Right renal pelvis (tissue), 4 donors: ENCODE measurements at places on chromosomes 11 and 22.

- DNase-seq = no peak
Observed at GRCh38 chr22:44369293-44369661, 56.5 kb upstream of the SHISAL1 start.

DNA sequence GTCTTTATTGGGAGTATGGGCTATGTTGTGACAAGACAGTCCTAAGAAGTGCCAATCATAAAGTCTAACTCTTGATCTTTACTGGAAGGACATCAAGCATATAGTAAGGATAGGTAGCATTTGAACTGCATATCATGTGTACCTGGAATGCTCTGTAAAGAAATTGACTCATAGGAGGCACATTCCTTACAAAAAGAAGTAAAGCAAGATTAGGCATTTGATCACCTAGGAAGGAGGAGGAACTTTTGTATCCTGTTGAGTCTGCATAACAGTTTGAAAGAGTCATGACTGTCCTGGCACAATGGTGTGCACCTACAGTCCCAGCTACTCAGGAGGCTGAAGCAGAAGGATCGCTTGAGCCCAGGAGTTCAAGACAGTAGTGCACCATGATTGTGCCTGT is 42.2 kb upstream of the DNAJB7 start:
- DNase-seq = no peak

- DNase-seq = no peak
Observed at GRCh38 chr11:126857860-126858808, 142.4 kb downstream of the KIRREL3 start.

DNA sequence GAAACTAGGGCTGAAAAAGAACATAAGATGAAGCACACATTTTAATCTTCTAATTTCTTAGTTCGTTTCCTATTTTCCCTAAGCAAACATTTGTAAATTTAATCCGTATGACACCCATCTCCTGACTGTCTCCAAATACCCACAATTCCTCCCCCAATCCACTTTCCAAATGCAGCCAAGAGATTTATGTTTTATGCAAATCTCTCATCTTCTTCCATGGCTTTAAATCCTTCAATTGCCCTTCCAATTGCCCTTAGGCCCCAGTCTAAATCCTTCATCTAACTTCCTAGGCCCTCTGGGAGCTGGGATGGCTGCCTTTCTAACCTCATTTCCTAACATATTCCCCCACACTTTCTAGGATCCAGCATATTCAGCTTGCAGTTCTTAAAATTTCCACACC is 18.0 kb upstream of the POU2AF1 start:
- DNase-seq = no peak

DNA sequence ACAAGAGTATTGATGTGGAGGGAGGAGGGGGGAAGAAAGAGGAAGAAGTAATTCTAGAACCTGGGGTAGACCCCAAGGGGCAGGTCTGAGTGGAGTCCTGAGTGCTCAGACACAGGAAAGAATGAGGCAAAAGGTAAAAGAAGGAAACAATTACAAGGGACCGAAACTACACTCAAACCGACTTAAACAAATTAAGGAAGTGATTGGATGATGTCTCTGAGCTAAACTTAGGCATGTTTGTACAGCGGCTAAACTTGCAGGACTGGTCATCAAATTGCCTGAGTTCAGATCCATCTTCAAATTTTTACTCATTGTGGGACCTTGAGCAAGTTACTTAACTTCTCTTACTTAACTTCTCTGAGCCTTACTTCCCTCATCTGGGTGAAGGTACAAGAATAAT is 86.3 kb upstream of the LRRC55 start:
- no peak for DNase-seq

- no peak for DNase-seq
Observed at GRCh38 chr11:46457659-46458424, 66.3 kb upstream of the CHRM4 start.

GRCh38 chr11:69310934-69311766 is 17.2 kb downstream of the MYEOV start:
- DNase-seq = no peak

- no peak for DNase-seq
Observed at GRCh38 chr11:12705874-12706273, 31.7 kb downstream of the TEAD1 start.

GRCh38 chr11:62553839-62554361 is 7.3 kb upstream of the AHNAK start:
- no peak for DNase-seq

DNA sequence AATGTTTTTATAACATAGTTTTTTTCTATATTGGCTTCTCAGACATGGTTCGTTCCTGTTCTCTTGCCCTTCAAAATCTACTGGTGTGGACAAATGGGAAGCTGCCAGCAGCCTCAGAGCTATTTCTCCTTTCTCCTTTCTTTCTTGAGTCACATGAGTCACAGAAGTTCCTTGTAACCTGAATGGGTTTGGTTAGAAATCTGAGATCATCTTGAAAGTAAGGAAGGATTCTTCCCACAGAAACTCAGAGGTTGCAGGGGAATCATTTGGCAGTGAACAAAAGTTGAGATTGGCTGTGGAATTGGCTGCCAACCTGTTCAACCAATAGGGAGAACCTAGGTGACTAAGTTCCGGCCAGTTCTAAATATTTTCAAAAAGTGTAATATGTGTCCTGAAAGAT is 12.5 kb downstream of the PLET1 start:
- DNase-seq = no peak

GRCh38 chr22:41845380-41846267 is 12.7 kb downstream of the SREBF2 start:
- DNase-seq = no peak

GRCh38 chr22:46079861-46080821 is 70.2 kb upstream of the PPARA start:
- no peak for DNase-seq

DNA sequence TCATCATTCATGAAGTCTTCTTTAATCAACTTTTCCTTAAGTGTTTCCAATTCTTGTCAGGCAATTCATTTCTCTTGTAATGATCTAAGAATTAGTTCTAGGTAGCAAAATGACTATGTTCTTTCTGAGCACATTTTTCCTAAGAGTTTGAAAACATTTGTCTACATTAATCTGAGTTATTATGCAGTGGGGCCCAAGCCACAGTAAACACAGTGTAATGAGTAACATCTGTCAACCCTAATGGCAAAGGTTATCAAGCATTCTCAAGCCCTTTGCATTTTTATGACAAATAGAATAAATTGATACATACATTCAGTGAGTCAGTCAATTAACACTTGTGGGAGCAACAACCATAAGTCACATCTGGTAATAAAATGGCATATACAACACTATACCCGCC is 106.7 kb upstream of the ZC3H12C start:
- DNase-seq = no peak

GRCh38 chr11:77205467-77206263 is 77.6 kb downstream of the MYO7A start:
- DNase-seq = no peak

- DNase-seq = no peak
Observed at GRCh38 chr22:38180841-38181452, 683 bp downstream of the PLA2G6 start.

GRCh38 chr22:30885001-30885366 is 83.6 kb downstream of the MORC2 start:
- DNase-seq = no peak

GRCh38 chr11:77821349-77821851 is 456 bp downstream of the AAMDC start:
- peak; percentile 23 for DNase-seq

- no peak for DNase-seq
Observed at GRCh38 chr11:18890615-18891014, 48.6 kb downstream of the MRGPRX1 start.

GRCh38 chr22:27913162-27913741 is 5.8 kb downstream of the PITPNB start:
- no peak for DNase-seq

GRCh38 chr22:17130199-17130598 is 9.0 kb upstream of the TMEM121B start:
- DNase-seq = no peak

- no peak for DNase-seq
Observed at GRCh38 chr11:57500926-57501325, 14.6 kb downstream of the SLC43A1 start.

DNA sequence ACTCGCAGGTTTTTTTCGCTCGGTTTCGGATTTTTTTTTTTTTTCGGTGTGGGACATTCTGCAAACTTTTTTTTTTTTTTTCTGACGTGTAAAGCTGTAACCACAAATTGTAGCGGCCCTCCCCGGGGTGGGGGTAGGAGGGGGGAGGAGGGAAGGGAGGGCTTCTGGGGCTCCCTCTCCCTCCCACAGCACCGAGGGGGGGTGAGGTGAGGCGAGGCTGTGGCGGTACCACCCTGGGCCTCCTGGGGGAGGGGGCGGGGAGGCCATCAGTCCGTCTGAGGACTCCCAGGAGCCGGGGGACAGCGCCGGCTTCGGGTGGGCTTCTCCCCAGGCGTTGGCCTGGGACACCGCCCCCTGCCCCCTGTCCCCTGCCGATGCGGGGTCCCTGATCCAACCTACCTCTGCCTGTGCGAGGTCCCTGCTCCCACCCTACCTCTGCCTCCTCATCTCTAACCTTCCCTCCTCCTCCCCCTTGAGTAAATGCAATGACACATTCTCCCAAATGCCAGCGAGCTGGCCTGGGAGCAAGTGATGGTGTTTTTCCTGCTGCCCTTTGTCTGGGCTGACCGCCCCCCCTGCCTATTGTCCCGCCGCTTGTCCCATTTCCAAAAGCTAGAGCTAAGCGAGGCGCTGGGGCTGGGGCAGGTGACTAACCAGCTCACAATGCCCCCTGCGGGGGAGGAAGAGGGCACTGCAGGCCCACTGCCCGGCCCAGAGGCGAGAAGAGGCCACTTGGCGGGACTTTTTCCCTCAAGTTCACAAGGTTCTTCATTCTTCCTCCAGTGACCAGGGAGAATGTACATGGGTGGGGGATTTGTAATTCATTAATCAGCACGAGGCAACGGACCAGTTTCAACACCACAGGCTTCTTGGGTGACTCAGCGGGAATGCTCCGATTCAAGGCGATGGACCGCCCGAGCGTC is 511 bp upstream of the CLCF1 start:
- no peak for DNase-seq

- DNase-seq = no peak
Observed at GRCh38 chr11:71525938-71526495, 1.1 kb upstream of the KRTAP5-7 start.

DNA sequence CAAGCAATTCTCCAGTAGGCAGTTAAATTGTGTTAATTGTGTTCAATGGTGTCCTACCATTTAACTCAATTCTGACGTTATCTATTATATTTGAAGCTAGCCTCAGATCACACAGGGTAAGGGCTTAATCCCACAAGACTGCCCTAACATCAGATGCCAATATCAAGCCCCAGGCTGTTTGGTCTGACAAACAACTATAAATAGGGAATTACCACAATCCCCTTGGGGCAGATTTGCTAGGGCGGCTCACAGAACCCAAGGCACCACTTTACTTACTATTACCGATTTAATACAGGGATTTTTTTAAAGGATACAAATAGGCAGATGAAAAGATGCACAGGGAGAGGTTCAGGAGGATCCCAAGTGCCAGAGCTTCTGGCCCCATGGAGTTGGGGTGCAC is 678.4 kb downstream of the OPCML start:
- DNase-seq = no peak
